ENCODE measurements at places on chromosomes 5 and 9.

- no peak for DNase-seq
These were observed 67.3 kb downstream of the SNX30 start for GRCh38 chr9:112817860-112818203.

- no peak for DNase-seq
These were observed 582.6 kb upstream of the TLE4 start for GRCh38 chr9:78989031-78989658.

- peak; percentile 69 for DNase-seq
These were observed 22.9 kb downstream of the ADAMTS2 start for GRCh38 chr5:179322071-179323025.

DNA sequence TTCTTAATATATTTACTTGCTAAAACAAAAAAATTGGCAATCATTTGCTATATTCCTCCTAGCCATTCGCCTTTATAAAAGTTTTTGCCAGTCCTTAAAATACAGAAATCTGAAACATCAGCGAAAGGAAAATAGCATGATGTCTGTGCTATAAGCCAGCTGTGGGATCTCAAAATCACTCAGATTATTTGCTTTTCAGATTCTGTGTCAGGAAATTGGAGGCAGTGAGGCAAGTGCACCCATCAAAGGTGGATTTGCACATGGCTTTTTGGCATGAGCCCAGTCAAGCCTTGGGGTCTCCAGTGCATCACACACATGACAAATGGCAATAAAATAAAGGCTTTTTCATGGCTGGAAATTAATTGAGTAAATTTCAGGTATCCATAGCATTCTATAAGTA lies 196.8 kb upstream of the DAPK1 start:
- no peak for DNase-seq

DNA sequence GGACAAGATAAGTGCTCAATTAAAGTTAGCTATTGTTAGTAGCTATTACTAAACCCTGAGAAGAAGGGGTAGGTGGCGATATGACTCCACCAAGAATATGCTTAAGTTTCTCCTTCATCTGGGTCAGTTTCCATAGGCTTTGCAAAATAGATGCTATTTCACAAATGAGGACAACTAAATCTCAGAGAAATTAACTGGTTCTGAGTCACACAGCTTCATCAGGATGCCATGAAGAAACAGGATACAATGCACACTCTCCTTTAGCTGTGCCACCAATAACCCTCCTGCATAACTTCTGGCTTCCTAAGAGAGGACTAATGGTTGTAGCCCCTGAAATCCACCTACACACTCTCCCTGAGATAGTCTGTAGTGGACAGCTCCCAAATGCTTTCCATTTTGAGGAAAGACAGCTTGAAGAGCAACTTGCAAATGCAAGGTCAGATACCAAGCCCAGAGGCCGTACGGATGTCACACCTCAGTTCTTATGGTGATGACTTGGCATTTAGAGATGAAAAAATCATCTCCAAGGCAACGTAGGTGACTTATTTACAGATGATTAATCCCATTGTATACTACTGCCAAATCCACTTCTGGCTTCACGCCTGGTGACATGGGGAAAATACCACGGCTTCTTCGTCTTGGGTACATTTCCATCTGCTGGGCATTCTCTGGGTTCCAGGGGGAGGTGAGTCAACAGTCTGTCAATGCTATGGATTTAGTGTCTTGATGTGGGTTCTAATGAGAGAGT lies 251.4 kb upstream of the IL12B start:
- no peak for DNase-seq

- DNase-seq: no peak
These were observed 79.4 kb upstream of the UNC5A start for GRCh38 chr5:176730815-176731475.

- no peak for DNase-seq
These were observed 319.1 kb downstream of the KIF4B start for GRCh38 chr5:155332618-155333017.

- no peak for DNase-seq
These were observed 597.9 kb upstream of the SGCD start for GRCh38 chr5:155728857-155729683.

DNA sequence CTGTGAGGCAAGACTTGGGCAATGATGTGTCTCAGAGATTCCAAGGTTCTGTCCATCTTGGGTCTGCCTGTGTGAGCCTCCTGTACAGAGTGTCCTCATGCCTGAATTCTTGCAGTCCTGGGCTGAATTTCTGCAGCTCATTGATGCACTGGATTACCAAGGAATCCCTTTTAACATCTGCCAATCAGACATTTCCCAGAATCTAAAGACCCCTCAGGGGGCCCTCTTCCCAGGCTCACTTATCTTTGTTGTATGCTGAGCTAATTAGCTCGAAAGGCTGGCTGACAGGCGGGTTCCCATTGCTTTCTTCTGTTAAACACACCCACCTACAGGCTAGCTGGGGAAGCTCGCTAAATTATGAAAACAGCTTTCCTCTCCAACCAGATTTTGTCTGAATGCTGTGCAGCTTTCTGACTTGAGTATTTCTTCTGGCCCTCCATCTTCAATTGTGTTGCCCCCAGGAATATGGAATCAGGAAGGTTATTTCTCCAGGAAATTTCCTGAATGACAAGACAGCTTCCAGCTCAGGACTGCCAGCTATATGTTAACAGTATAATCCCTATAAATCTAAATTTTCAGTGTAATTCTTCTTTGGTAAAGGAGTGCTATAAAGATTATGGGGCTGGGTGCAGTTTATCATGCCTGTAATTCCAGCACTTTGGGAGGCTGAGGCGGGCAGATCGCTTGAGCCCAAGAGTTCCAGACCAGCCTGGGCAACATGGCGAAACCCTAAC lies at the start of gene LIX1:
Gene LIX1 (minus strand): TSS at position 91 of the 734 bp plus-strand sequence. CDS start 35 bp downstream, at position 56.
- DNase-seq: no peak

DNA sequence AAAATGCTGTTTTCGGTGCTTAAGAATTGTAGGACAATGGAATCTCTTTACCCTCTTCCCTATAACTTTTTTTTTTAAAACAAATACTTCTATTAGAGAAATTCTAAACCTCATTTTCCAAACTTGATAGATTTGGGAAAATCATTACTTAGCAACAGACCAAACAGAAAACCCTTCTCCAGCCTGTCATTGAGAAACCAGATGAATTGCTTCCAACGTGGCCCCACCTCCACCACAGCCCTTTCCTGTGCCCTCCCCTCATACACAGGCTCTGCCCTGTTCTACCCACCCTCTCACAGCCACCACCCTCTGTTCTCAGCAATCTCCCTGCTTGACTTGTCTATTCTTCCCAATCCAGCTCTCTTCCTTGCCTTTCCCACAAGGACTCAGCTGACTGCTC lies 221.2 kb downstream of the DMRT2 start:
- no peak for DNase-seq

DNA sequence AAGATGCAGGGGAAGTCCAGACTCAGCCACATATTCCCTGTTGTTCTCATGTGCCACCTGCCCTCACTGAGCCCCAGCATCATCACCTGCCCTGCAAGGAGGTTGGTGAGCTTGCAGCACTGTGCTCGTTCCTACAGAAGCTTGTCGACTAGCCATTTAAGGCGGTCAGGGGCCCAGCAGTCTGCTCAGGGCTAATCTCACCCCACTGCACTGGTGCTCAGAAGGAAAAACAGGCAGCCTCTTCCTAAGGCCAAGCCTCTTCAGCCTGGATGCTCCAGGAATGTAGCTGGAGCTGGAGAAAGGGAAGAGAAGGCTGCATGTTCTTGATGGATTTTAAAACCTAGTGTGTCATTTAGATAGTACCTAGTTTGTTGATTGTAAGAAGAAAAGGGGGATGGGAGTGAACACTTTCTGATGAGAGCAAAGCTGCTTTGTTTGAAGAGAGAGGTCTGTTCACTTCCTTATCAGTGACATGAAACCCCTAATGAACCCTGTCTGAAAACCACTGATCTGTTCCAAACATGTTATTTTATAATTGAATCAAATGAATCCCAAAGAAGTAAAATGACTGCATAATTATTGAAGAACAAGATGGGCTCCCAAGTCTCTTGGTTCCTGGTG lies 10.6 kb upstream of the ASPN start:
- DNase-seq: no peak

- DNase-seq: no peak
These were observed 75.9 kb downstream of the AUH start for GRCh38 chr9:91285729-91286353.

- DNase-seq: no peak
These were observed at the start of gene PCDHGB3 for GRCh38 chr5:141369994-141370848. TSS of gene PCDHGB3 (plus strand) at chr5:141370242. CDS start at chr5:141370395, 153 bp downstream.

GRCh38 chr5:10310066-10310779 lies 2.5 kb upstream of the CMBL start:
- DNase-seq: no peak

DNA sequence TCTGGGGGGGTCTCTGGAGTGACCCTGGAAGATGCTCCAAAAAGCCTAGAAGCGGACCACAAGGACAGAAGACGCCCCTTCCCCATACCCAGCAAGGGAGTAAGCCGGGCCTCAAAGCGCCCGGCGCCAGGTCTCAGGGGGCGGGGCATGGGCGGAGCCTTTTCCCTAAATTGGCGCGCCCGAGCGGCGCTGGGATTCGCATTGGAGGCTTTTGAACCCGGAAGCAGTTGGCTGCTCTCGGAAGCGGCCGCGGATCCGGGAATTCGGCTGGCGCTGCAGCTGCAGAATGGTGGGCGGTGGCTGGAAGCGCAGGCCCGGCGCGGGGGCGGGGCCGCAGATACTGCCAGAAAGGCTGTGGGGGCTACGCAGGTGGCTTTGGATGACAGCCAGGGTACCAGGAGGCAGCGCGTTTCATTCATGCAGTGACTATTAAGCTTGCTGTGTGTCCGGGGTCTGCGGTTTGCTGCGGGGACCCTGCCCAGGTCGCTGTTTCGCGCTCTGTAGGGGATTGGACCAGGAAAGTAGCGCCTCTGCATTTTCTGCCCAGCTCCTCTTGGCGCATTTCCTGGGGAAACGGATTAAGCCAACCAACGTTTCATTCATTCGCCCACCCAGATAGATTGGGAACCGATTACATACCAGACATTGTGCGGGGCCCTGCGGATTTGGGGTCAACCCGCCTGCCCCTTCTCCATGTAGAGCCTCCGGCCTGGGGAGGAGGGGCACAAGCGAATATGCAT lies 83.0 kb upstream of the FREM1 start:
- peak; percentile 87 for DNase-seq

DNA sequence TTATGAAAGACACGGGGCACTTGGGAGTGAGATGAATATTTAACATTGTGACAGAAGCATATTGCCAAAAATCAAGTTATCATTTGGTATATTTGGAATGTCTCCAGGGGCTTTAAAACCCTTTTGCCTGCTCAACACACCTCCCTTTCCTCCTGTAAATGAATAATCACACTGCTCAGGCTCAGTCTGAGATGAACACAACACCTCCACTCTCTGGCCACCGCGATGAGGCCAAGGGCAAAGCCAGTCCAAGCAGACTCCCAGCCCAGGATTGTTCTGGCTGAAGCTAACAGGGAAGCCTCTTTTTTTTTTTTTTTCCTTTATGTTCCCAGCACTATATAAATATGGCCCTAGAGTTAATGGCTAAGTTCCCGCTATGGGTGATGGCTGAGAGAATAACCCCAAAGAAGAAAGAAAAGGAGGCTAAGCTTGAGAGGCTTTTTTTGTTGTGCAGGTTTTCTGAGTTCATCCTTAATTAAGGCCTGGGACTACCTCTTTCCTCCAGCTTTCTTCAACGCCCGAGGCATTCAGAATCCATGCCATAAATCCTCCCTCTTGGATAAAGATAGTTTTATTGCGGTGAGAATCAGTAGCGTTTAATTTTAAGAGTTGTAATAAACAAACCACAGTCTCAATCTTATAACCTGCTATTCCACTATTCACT lies 10.5 kb upstream of the ERAP1 start:
- no peak for DNase-seq

- DNase-seq: no peak
These were observed 2.5 kb downstream of the TLX3 start for GRCh38 chr5:171311322-171312077.

DNA sequence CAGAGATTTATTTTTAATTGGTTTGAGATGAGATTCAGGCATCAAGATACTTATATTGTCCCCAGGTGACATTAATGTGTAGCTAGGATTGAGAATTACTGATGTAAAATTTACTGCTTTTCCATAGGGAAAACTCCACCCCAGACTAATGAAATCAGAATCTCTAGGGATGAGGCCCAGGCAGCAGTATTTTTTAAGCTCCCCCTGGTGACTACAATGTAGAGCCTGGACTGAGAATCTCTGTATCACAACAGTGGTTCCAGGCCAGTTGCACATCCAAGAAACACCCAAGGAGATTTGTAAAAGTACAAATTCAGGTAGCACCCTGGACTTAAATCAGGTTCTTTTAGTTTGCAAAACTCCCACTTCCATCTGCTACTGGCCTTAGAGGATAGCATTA lies 185.7 kb downstream of the MARCHF11 start:
- DNase-seq: no peak

DNA sequence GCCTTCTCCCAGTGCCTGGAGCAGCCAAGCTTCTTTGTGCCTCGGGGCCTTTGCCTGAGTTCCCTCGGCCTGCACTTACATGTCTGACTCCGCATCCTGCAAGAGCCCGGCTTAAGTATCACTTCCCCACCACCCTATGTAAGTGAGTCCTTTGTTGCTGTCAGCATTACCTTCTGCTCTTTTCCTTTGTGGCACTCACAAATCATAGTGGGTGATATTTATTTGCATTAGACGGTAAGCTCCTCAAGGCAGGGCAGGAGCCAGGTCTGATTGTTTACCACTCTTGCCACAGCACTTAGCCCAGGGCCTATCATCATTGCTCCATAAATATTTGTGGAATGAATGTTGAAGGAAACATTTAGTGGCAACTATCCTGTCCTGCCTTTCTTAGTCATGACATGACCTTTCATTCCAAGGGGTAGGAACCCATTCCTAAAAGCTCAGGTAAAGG lies 4.8 kb downstream of the GM2A start:
- peak; percentile 62 for DNase-seq

DNA sequence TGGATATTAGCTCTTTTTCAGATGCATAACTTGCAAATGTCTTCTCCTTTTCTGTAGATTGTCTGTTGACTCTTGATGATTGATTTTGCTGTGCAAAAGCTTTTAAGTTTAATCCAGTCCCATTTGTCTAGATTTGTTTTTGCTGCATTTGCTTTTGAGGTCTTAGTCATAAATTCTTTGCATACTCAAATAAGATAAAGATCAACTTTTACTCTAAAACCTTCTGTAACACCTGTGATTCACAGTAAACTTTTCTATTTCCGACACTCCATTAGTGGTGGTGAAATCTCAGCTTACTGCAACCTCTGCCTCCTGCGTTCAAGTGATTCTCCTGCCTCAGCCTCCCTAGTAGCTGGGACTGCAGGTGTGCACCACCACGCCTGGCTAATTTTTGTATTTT lies 239.0 kb upstream of the ST8SIA4 start:
- DNase-seq: no peak

DNA sequence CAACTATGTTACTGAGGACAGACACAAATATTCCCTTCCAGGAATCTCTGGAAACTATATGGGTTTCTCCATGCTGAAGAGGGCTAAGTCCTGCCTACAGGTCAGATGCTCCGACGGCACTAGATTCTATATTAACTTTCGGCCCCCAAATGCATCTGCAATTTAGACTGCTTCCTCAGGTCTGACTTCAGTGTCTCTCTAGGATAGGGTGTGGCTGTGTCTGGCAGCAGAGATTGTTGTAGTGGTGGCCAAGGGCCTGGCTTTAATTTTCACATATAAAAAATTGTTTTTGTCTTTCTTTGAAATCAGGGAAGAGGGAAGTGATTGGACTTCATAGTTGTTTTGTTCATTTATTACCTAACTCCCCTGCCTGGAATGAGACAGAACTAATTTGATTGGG lies 101.8 kb downstream of the PJA2 start:
- DNase-seq: no peak

GRCh38 chr5:15014809-15015208 lies 143.2 kb upstream of the ANKH start:
- DNase-seq: no peak
